Cortex of kidney (tissue), 1 donor: ENCODE measurements at places on chromosomes 2 and 18.

DNA sequence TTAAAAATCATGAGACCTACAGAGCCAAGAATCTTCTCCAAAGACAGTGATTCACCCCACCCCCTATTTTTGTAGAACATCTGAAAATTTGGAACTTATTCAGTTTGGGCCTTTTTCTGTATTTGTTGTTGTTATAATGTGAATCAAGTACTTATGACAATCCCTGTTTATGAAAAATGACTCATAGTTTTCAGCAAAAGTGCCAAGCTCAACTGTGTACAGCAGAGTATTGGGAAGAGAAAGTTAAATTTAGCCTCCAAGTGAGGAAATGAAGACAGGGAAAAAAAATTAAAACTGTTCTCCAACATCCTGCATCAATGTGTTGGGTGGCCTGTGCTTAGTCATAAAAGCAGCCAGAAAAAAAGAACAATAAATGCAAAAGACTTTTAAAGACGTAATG is 46.2 kb downstream of the LRATD1 start:
- no peak for DNase-seq

DNA sequence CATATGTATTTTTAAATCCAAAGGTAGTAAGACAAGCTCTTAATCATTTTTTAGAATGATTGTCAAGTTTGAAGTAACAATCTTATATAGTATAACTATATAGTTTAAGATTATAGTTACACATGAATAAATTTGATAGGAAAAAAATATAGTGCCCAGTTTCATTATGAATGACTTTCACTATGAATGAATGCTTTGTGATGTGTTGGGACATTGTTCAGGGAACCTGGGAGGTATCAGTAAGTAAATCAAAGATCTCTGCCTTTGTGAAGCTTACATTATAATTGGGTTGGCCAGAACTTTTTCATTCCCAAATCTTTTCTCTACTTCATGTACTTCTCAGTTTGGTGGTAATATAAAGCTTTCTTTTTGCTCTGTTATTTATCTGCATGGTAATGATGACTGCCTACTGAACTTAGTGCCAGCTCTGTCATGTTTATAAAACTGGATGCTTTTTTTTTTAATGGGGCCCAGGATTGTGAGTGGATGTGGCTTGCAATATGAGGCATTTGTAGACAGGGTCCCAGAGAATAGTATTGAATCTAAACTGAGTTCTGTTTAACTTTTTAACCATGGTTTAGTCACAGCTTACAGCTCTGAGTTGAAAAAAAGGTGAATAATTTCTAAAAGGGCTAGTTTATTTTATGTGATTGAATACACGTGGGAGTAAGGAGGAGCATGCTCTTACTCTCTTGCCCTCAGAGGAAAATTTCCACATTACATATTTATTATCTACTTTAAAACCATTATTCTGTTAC is 23.3 kb downstream of the GLS start:
- DNase-seq = no peak

- DNase-seq = no peak
These were observed 145.2 kb upstream of the SYT4 start for GRCh38 chr18:43422518-43422917.

DNA sequence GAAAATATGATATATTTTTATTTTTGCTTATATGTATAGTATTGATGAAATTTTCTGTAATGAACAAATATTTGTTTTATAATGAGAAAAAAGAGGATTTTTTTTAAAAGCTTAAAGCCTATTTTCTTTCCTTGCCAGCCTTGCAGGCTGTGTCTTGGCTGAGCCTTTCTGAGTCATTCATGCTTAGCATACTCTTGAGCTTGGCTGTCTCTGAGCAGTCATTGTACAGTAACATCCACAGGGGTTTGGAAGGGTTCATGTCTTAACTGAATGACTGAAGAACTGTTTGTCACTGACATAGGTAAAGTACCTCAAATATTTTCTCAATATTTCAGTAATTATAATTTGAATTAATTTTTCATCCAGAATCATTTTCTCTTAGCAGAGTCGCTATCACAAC is 49.3 kb downstream of the GPR39 start:
- DNase-seq = no peak

DNA sequence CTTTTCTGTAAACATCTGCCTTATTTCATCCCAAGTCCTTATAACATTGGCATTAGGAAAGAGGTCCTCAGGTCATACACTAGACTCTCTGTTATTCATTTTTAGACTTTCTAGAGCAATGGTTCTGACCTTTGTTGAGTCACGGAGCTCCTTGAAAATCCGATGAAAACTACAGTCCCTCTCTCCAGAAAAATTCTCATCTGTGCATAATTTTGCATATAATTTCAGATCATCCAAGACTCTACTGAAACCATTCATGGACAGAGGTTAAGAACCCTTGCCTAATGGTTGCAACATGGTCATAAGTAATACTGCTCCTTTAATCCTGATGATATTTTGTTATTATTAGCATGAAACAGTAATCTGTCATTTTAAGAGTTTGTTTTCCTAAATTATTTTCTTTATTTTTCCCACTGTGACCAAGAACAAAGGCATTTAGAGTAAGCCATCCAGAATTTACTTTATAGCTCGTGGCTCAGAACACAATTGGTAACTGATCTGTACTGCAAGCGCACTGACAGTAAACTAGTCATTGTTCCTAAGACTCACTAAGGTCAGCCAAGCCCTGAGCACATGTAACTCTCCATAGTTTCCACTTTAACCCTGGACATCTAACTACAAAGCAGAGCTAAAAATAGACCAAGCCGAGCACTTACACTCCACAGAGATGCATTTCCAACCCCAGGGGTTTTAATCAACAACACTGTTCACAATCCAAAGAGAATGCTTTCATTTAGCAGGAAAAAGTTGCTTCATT is 8.4 kb downstream of the MYOM1 start:
- DNase-seq = no peak

GRCh38 chr2:69043736-69044400 is 30.9 kb downstream of the ANTXR1 start:
- no peak for DNase-seq

DNA sequence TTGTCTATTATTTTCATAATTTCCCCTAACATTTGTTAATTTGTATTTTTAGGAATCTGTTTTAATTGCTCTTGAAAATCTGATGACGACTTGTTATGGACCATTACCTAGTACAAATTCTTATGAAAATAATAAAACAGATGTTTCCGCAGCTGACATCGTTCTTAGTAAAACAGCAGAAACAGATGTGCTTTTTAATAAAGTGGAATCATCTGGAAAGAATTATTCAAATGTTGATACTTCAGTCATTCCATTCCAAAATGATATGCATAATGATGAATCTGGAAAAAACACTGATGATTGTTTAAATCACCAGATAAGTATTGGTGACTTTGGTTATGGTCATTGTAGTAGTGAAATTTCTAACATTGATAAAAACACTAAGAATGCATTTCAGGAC is 69.9 kb downstream of the PMS1 start:
- no peak for DNase-seq

DNA sequence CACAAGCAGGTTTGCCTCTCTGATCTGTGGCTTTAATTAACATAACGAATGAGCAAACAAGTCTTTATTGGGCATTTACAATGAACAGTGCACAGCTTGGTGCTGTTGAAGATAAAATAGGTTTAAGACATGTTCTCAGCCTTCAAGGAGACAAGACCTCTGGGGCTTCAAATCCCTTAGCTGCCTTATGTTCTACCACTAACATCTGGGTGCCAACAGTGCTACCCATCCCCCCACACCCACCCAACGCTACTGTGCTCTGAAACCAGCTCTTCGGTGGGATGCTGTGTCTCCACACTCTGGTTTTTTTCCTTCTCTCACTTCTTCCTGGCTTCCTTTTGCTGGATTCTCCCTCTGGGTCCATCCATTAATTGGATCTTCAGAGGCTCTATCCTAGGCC is 14.1 kb upstream of the B3GNT2 start:
- DNase-seq = no peak

DNA sequence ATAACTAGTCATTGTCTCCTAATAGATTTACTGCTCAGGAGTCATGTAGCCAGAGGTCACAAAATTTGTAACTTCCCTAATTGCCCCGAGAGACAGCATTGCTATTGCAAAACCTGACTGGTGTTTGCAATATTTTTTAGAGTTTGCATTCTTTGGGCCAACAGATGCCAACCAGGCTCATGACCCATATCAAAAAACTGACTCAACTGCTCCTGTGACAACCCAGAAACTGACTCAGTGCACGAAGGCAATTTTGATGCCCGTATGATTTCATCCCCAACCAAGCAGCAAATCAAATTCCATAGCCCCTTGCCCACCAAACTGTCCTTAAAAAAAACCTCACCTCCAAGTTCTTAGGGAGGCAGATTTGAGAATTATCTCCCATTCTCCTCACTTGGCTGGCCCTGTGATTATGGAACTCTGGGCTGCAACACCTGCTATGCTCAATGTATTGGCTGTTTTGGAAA is 951.3 kb downstream of the TSN start:
- no peak for DNase-seq

- no peak for DNase-seq
These were observed 3.0 kb upstream of the RPL37A start for GRCh38 chr2:216495656-216496055.

DNA sequence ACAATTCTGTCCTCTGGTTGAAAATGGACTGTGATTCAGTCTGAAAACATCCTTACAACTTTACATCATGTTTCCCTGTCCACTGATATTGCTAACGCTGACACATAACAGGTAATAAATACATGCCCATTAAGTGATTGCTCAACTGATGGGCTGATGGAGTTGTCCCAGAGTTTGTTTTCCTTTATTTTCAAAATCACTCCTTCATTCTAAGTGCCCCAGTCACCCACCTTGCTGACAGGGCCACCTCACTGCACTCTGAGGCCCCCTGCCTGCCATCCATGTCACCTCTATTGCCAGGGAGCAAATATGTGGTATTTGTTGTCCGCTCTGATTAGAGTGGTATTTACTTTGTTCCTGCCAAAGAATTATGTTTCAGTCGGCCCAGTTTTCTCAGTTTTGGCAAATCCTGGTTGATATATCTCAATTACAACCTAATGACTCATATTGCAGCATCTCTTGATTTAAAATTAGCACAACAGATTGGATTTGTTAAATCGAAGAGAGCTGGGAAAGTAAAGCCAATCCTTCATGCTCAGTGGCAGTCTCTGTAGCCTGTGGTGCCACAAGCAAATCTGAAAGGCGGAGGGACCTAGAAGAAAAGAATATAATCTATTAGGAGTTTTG is 105.1 kb downstream of the RDH14 start:
- DNase-seq = no peak

- no peak for DNase-seq
These were observed 9.0 kb downstream of the VIT start for GRCh38 chr2:36705326-36706020.

DNA sequence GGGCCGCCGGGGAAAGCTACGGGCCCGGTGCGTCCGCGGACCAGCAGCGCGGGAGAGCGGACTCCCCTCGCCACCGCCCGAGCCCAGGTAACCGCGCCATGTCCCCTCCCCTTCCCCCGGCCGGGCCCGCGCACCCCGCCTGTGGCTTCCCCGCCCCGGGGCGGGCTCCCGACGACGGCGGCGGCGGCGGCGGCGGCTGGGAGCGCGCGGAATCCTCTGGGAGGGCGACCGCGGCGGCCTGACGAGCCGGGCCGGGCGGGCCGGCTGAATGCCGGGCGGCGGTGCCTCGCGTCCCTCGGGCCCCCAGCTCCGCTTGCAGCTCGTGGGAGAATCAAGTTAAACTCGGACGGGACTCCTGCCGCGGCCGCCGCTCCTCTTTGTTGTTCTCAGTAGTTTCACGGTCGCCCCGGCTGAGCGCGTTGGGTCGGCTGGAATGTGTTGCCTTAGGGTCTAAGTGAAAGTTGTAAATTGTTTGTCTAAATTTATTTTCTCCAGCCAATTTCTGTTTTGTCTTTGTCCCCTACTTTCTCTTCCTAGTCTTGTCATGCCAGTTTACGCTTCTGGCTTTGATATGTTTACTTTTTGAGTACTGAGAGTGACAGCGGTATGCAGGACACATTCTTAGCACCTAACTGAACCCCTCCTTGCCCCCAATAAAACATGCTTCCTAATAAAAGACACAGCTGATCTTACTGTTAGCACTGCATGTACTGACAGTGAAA is 685 bp downstream of the SMAD4 start:
- DNase-seq = no peak

GRCh38 chr2:102940684-102941083 is 178.9 kb downstream of the TMEM182 start:
- no peak for DNase-seq

DNA sequence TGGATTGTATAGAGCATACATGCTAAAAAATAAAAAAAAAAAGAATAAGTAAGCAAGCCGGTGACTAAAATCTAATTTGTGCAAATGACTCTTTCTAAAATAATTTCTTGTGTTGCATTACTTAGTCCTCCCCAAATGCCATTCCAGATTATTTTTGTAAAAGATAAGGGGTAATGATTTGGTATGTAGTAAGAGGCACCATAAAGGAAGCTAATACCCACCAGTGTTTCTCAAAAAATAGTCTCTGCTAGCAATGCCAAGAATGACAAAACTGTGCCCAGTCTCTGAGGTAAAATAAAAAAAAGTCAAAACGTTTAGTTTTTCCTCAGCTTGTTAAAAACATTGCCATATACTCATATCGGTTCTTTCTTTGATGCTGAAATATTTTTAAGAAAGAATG is 2.7 kb downstream of the METTL5 start:
- no peak for DNase-seq

- DNase-seq = no peak
These were observed 37.6 kb upstream of the PLEKHM3 start for GRCh38 chr2:208062961-208063360.

DNA sequence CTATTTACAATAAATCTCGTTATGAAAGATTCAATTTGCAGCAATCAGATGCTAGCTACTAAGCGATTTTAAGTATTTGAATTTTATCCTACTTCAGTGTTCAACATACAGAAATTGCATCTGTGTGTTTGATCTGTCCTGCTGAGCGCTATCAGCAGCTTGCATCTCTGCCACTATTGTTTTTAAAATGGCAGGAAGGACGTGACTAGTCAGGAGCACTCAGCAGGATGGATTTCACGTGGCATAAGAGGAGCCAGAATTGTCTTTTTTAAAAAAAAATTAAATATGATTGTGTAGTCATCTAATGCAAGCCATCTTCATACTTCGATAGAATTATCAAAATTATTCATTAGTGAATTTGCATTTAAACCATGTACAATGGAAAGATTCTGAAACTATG is 2.8 kb upstream of the KLHL14 start:
- DNase-seq = no peak
